ENCODE measurements at places on chromosomes 2 and 18.

DNA sequence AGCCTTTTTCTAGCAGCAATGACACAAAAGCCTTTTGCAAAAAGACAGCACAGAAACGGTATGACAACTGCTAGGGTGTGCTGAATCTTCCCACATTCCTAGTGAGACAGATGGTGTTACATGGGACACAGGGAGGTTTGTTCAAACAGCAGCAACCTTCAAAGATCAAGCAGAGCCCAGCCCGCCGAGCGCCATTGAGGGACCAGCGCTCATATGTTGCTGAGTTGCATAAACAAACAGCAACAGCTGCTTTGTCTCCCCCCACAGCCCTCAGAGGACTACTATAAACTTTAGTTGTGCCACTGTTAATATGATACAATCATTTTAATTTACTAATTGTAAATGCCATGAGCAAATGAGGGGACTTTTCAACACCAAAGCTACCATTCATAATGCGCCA lies 117.7 kb downstream of the ZEB2 start:
- no peak overlapping the region for H3K4me3 ChIP-seq
- no peak overlapping the region for H3K27ac ChIP-seq
- H3K4me1 ChIP-seq, result peaks cover 27% of the 10 kb centered on the region
- no peak for DNase-seq

- H3K36me3 ChIP-seq, result no peaks in the 10 kb centered on the region
- no peaks in the 10 kb centered on the region for H3K27me3 ChIP-seq
- DNase-seq, result no peak
- peaks cover 24% of the 10 kb centered on the region for H3K4me1 ChIP-seq
Measured at GRCh38 chr2:62340994-62341484, 145.1 kb downstream of the B3GNT2 start.

- peaks cover 16% of the 10 kb centered on the region for H3K27me3 ChIP-seq
- no peaks in the 10 kb centered on the region for H3K36me3 ChIP-seq
- H3K4me3 ChIP-seq, result no peak overlapping the region
- no peak for DNase-seq
- H3K27ac ChIP-seq, result no peak overlapping the region
Measured at GRCh38 chr2:106990297-106990696, 104.3 kb upstream of the ST6GAL2 start.

DNA sequence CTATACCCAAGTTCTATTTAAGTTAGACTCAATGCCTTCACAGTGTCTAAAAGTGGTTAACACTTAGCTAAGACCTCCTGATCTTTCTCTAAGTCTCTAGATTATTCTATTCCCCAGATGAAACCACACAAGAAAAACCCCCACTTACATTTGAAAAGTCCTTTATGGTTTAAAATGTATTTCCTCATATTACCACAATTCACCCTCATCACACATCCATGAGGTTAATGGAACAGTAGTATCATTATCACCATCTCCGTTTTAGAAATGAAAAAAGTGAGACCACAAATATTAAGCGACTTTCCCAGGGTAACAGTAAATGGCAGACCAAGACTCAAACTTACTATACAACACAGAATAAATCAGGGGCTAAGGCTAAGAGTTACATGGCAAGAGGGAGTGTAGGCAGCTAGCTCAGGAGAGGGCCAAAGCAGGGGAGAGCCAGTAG lies 28.6 kb downstream of the EPG5 start:
- H3K4me1 ChIP-seq, result no peaks in the 10 kb centered on the region
- no peaks in the 10 kb centered on the region for H3K27me3 ChIP-seq
- H3K4me3 ChIP-seq, result no peak overlapping the region
- H3K36me3 ChIP-seq, result peaks cover 30% of the 10 kb centered on the region

GRCh38 chr2:122261911-122262310 lies 506.5 kb downstream of the TSN start:
- DNase-seq, result no peak
- 0 out of 2 replicates have a peak, but pooled peaks cover 2% of the 10 kb centered on the region for H3K4me1 ChIP-seq
- H3K36me3 ChIP-seq, result no peaks in the 10 kb centered on the region
- no peak overlapping the region for H3K27ac ChIP-seq
- no peaks in the 10 kb centered on the region for H3K27me3 ChIP-seq

DNA sequence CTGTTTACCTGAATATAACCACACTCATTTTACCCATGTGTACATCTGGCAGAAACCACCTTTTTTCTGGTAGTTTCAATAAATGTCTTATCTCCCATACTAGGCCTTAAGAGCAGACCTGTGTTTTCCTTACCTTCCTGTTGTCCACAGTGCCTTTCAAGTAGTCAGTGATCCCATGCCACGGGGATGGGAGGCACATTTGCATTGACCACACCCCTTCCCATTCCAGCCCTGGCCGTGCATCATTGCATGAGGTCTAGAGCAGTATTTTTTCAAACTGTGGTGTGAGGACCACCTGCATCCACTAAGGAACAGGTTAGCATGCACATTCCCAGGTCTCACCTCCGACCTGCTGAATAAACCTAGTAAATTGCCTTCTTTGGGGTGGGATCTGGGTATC lies 165.2 kb upstream of the FOSL2 start:
- H3K36me3 ChIP-seq, result no peaks in the 10 kb centered on the region
- peaks cover 13% of the 10 kb centered on the region for H3K4me1 ChIP-seq
- peak overlapping the region; percentile 35 for H3K27ac ChIP-seq

GRCh38 chr18:55152801-55153200 lies 193.5 kb upstream of the CCDC68 start:
- no peak for DNase-seq
- H3K27ac ChIP-seq, result no peak overlapping the region
- no peak overlapping the region for H3K4me3 ChIP-seq
- H3K27me3 ChIP-seq, result no peaks in the 10 kb centered on the region
- no peaks in the 10 kb centered on the region for H3K36me3 ChIP-seq

DNA sequence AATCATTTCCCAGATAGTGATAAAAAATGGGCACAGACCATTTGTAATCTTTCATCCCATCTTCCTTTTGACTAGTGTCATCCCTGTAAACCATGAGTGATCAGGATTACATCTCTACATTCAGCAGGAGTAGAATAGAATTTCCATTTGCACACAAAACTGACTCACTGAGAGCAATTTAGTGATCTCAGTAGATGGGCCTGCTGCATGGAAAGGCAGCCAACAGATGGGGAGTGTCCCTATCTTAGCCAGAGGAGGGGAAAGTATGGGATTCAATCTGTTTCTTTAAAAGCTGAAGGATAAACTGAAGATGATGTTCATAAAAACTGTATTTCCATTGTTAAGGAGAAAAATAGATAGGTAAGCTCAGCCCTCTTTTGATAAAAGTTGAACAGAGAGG lies 441.7 kb downstream of the ZNF521 start:
- no peaks in the 10 kb centered on the region for H3K36me3 ChIP-seq
- H3K27ac ChIP-seq, result no peak overlapping the region
- no peak overlapping the region for H3K4me3 ChIP-seq

DNA sequence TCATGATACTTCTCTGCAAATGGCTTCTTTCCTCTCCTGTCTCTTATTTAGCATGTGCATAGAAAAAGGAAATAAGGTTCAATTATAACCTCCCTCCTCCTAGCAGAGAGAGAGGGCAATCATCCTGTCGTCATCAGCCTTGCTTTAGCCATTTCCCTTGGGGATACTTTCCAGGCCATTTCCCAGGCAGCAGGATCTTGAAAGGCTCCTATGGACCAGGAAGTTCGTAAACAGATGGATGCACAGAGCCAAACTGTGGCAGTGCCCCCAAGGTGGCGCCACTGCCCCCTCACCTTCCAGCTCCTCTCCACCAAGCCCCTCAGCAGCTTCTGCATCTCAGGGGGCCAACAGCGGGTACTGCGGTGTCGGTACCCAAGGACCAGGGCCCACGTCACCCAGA lies 157.4 kb downstream of the DTNA start:
- no peaks in the 10 kb centered on the region for H3K36me3 ChIP-seq
- H3K4me3 ChIP-seq, result no peak overlapping the region
- DNase-seq, result peak; percentile 61
- peaks cover 2% of the 10 kb centered on the region for H3K4me1 ChIP-seq
- H3K27ac ChIP-seq, result no peak overlapping the region

DNA sequence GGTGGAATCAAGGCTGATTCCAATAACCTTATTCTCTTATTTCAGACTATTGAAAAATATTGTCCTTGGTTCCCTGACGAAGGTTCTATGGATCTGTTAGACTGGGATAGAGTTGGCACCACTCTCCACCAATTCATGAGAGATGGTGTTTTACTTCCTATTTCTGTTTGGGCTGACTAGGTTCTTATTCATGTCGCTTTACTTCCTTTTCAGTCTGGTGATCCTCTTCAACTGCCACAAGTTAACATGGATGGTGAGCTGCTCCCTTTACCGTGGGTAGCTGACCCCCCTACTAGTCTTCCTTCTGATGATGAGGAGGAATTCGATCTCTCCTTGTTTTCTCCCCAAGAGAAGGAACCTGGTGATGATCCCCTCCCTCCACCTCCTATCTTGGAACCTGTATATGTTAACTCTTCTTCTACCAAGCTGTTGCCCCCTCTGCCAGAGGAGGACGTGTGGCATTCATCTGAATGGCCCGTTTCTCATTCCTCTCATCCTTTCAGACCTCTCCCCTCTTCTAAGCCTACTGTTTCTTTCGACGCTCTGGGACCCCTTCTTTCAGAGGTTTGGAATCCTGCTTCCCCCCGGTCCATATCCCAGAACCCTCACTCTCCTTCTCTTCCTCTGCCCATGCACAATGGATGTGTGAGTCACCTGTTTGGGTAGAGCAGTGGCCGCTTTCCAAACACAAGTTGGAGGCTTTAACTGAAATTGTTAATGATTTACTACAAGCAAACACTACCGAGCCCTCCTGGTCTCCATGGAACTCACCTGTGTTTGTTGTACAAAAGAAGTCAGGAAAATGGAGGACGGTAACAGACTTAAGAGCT lies 13.5 kb upstream of the CNOT11 start:
- H3K27ac ChIP-seq, result no peak overlapping the region
- no peak overlapping the region for H3K4me3 ChIP-seq
- no peaks in the 10 kb centered on the region for H3K27me3 ChIP-seq
- peaks cover 20% of the 10 kb centered on the region for H3K36me3 ChIP-seq
- H3K4me1 ChIP-seq, result peaks cover 18% of the 10 kb centered on the region

GRCh38 chr2:227180770-227181169 lies 16.3 kb downstream of the COL4A3 start:
- H3K27ac ChIP-seq, result no peak overlapping the region
- DNase-seq, result no peak
- H3K27me3 ChIP-seq, result no peaks in the 10 kb centered on the region
- peaks cover 22% of the 10 kb centered on the region for H3K4me1 ChIP-seq
- H3K36me3 ChIP-seq, result peaks cover 9% of the 10 kb centered on the region

GRCh38 chr2:160253440-160254188 lies 53.5 kb upstream of the ITGB6 start:
- H3K4me1 ChIP-seq, result 0 out of 2 replicates have a peak, but pooled peaks cover 5% of the 10 kb centered on the region
- H3K27me3 ChIP-seq, result no peaks in the 10 kb centered on the region
- DNase-seq, result no peak

- peaks cover 14% of the 10 kb centered on the region for H3K4me1 ChIP-seq
- H3K4me3 ChIP-seq, result no peak overlapping the region
- H3K27me3 ChIP-seq, result no peaks in the 10 kb centered on the region
- no peak for DNase-seq
- no peaks in the 10 kb centered on the region for H3K36me3 ChIP-seq
- no peak overlapping the region for H3K27ac ChIP-seq
Measured at GRCh38 chr2:79700651-79701050, 187.8 kb downstream of the CTNNA2 start.

GRCh38 chr18:54606835-54607212 lies 15.8 kb downstream of the DYNAP start:
- H3K4me3 ChIP-seq, result peak overlapping the region; percentile 10
- H3K4me1 ChIP-seq, result peaks cover 80% of the 10 kb centered on the region
- H3K27ac ChIP-seq, result peak overlapping the region; percentile 99
- DNase-seq, result peak; percentile 27

GRCh38 chr2:40279482-40279881 lies 172.4 kb downstream of the SLC8A1 start:
- no peaks in the 10 kb centered on the region for H3K4me1 ChIP-seq
- H3K27me3 ChIP-seq, result no peaks in the 10 kb centered on the region
- DNase-seq, result no peak
- no peak overlapping the region for H3K27ac ChIP-seq

DNA sequence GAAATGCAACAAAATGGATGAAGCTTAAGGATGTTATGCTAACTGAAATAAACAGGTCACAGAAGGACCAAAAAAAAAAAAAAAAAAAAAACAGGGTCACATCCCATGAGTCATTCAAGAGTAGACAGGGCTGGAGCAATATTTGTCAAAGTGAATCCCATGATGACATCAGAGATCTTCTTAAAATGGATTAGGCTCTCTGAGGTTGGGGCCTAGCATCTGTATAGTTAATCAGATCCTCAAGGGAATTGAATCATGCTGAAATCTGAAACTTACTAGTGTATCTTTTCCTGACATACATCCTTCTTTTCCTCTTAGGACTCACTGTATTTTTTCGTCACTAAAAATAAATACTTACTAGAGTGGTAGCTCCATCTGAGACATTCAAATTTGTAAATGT lies 380.6 kb upstream of the NXPH2 start:
- no peak overlapping the region for H3K4me3 ChIP-seq
- no peak for DNase-seq
- no peaks in the 10 kb centered on the region for H3K27me3 ChIP-seq

- H3K4me1 ChIP-seq, result peaks cover 13% of the 10 kb centered on the region
- no peaks in the 10 kb centered on the region for H3K36me3 ChIP-seq
- DNase-seq, result no peak
- no peaks in the 10 kb centered on the region for H3K27me3 ChIP-seq
- H3K4me3 ChIP-seq, result no peak overlapping the region
Measured at GRCh38 chr18:8337211-8337610, 272.0 kb upstream of the RAB12 start.

- peaks cover 17% of the 10 kb centered on the region for H3K4me1 ChIP-seq
- peaks cover 2% of the 10 kb centered on the region for H3K27me3 ChIP-seq
- no peak overlapping the region for H3K27ac ChIP-seq
- H3K36me3 ChIP-seq, result no peaks in the 10 kb centered on the region
- no peak overlapping the region for H3K4me3 ChIP-seq
Measured at GRCh38 chr2:101560780-101561315, 85.9 kb upstream of the RFX8 start.

DNA sequence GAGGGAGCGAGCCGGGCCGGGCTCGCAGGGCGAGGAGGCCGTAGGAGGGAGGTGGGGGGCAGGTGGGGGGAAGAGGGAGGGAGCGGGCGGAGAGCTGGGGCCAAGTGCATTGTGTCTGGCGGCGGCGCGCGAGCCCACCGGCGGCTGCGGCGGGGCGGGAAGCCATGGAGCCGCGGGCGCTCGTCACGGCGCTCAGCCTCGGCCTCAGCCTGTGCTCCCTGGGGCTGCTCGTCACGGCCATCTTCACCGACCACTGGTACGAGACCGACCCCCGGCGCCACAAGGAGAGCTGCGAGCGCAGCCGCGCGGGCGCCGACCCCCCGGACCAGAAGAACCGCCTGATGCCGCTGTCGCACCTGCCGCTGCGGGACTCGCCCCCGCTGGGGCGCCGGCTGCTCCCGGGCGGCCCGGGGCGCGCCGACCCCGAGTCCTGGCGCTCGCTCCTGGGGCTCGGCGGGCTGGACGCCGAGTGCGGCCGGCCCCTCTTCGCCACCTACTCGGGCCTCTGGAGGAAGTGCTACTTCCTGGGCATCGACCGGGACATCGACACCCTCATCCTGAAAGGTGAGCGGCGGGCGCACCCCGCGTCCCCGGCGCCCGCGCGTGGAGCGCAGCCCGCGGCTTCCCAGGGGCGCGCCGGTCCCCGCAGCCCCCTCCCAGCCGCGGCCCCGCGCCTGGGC lies at the start of gene TMEM178A:
TMEM178A (plus strand) TSS at position 107 of the 680 bp plus-strand sequence; CDS start at position 165, 58 bp downstream.
- DNase-seq, result peak; percentile 55
- peaks cover 40% of the 10 kb centered on the region for H3K27me3 ChIP-seq
- no peaks in the 10 kb centered on the region for H3K36me3 ChIP-seq
- peak within 1 kb of the TSS; percentile 87 for H3K4me3 ChIP-seq
- peaks cover 54% of the 10 kb centered on the region for H3K4me1 ChIP-seq
- peak within 1 kb of the TSS; percentile 78 for H3K27ac ChIP-seq

GRCh38 chr2:228503731-228504130 lies 322.2 kb upstream of the SPHKAP start:
- H3K36me3 ChIP-seq, result no peaks in the 10 kb centered on the region
- H3K4me3 ChIP-seq, result no peak overlapping the region
- H3K27me3 ChIP-seq, result no peaks in the 10 kb centered on the region
- H3K4me1 ChIP-seq, result peaks cover 59% of the 10 kb centered on the region
- no peak overlapping the region for H3K27ac ChIP-seq
- DNase-seq, result no peak
